IMR-90 (cell line): ENCODE measurements at places on chromosomes 11 and 22. TPM values are rescaled to one million over a fixed set of nuclear protein-coding genes. Genes with fewer than 3 reads are reported as not detected.

The OTUB1 gene
- total RNA-seq: 53.6 and 69.0 TPM in 2 replicates

The LRFN4 gene
- 6.1 and 7.8 TPM in 2 replicates for total RNA-seq

The ASRGL1 gene
- total RNA-seq: 0.28 TPM in 1 of 2 replicates, not detected in the other

The LDLRAD3 gene
- 2.7 and 3.6 TPM in 2 replicates for total RNA-seq

The PDE2A gene
- not detected in 2 replicates for total RNA-seq

The USH1C gene
- not detected in 2 replicates for total RNA-seq

The NELL1 gene
- not detected in 2 replicates for total RNA-seq

The GNAZ gene
- total RNA-seq: 1.9 and 2.5 TPM in 2 replicates

The KCNQ1OT1 gene
- total RNA-seq: 1.9 and 2.0 TPM in 2 replicates

The GLB1L3 gene
- total RNA-seq: not detected in 2 replicates

The NCR3LG1 gene
- 3.9 and 4.1 TPM in 2 replicates for total RNA-seq

The CNTF gene
- total RNA-seq: 2.3 and 3.3 TPM in 2 replicates

The CDKN1C gene
- total RNA-seq: 1.6 and 2.2 TPM in 2 replicates

DNA sequence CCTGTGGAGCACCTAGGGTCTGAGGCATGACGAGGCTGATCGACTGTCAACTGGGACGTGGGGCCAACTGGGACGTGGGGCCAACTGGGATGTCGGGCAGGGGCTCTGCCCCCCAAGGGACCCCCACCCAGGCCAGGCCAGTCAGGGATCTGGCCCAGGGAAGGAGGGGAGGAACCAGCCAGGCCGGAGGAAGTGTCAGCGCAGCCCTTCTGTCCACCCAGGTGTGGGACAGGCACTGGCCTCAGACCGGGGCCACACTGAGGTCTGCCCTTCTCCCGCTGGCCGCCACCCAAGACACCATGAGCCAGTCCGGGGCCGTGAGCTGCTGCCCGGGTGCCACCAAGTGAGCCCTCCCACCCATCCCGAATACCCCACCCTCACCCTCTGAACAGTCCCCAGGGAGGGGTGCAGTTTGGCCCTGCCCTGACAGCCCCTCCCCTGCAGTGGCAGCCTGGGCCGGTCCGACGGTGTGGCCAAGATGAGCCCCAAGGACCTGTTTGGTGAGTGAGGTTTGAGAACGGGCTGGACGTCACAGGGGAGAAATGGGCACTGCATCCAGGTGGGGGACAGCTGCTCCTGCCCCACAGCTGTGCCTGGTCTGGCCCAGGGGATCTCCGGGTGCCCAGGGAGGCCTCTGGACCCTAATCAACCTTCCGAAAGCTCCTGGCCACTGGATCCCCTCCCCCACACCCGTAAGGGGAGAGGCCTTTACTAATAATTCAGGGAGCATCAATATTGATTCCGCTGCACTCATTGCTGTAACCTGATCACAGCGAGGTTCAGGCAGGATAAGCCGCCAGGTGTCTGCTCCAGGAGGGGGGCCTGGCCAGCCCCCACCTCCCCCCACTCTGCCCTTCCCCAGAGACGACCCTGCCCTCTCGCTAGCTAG, 3.3 kb downstream of the EPS8L2 start:
- no peak for DNase-seq

GRCh38 chr11:114433376-114433775, 5.9 kb upstream of the REXO2 start:
- DNase-seq: no peak

- DNase-seq: no peak
Measured at GRCh38 chr11:71115770-71116692, 136.3 kb downstream of the SHANK2 start.

- DNase-seq: no peak
Measured at GRCh38 chr22:22210889-22211833, 33.4 kb upstream of the VPREB1 start.

DNA sequence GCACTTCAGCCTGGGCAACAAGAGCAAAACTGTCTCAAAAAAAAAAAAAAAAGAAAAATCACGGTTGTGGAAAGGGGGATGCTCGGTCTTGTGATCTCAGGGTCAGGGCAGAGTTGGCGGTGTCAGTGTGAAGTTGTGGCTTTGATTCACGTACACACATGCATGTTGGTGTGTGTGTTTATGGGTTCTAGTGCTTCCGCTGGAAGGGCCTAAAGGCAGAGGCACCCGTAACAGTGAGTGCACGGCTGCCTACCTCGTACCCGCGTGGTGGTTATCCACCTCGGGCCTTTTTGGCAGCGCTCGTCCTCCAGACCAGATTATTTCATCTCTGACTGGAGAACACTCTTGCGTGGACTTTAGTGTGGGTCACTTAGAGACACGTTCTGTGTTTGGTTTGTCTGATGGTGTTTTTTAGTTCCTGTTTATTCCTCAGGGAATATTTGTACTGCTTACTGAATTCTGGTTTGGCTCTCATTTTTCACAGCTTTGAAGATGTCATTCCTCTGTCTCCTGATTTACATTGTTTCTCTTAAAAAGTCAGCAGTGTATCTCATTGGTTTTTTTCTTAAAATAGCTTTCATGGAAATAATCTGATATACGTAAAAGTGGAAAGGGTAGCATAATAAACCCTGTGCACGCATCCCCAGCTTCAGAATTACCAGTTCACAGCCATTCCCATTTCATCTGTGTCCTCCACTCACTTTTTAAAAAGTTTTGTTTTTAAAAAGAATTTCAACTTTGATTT, 15.6 kb downstream of the ZBED4 start:
- DNase-seq: no peak

- DNase-seq: no peak
Measured at GRCh38 chr22:33272180-33272579, 214.0 kb upstream of the SYN3 start.

GRCh38 chr22:44147821-44148574, 32.7 kb upstream of the PARVG start:
- peak; percentile 36 for DNase-seq

- DNase-seq: no peak
Measured at GRCh38 chr22:46666577-46667244, 46.5 kb downstream of the GRAMD4 start.

DNA sequence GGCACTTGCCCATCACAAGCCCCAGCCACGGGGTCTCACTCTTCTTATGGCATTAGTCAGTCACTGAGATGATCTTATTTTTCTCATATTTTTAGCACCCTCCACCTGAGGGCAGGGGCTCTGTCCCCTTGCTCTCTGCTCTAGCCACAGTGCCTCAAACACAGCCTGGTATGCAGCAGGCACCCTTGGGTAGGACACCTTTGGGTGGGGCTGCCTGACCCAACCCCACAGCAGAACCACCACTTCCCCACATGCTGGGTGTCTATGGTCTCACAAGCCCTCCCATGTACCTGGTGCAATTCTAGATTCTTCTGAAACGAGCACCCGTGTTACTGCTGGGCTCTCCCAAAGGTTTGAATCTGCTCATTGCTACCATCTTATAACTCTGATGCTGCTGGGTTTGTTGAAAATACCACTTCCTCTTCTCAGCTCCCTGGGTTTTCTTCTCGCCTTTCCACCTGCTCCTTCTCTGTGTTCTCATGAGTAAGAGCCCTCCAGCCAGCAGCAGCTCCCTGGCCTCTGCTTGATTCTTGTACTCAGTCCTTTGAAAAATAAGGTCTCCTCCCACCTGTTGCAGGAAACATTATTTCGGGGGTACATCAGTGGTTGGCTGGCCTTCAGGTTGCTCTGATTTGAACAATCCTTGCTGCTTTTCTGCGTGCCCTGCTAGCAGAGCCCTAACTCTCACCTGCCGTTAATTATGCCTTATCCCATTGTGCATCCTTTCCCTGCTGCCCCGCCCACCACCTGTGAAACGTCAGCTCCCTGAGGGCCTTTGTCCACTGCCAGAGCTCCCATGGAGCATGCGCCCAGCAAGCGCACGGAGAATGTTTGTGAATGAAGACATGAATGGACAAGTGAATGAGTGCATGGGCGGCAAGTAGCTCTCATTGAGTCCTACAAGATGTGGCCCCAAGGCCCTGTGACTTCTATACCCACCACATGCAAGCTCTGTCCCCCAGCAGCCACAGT, 1181.6 kb downstream of the TBC1D22A start:
- no peak for DNase-seq

DNA sequence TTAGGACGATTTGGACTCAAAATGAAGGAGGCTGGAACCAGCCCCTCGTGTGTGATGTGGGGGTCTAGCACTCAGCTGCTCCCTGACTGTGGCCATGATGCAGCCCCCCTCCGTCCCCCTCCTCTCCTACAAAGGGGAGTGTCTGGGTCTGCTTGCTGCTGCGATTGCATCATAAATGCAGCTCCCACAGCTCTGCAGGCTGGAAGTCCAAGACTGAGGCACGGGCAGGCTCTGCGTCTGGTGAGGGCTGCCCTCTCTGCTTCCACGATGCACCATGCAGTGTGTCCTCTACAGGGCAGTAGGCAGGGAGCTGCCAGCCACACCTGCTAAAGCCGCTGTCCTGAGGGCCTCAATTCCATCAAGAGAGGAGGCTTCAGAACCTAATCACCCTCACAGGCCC, 432.1 kb downstream of the BRD1 start:
- no peak for DNase-seq

DNA sequence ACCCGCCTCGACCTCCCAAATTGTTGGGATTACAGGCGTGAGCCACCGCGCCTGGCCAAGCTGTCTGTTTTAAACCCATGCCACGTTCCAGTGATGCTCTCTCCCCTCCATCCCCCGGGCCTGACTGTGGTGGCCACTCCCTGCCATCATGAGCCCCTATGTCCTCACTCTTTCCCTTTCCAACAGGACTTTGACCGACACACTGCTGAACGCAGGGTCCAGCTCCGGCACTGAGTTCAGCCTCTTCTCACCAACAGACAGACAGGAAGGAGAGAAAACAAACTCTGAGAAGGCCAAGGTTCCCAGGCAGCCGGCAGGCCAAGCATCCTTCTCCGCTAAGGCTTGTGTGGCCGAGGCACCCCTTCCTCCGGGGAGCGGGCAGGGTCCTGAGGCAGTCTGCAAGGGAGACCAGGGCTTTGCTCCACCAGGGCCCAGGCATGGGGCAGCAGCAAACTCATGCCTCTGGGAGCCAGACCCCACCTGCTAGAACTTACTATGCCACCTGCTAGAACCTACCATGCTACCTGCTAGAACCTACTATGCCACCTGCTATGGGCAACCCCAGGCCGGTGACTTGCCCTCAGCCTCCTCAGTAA, 152.7 kb downstream of the CRYBB2 start:
- no peak for DNase-seq

DNA sequence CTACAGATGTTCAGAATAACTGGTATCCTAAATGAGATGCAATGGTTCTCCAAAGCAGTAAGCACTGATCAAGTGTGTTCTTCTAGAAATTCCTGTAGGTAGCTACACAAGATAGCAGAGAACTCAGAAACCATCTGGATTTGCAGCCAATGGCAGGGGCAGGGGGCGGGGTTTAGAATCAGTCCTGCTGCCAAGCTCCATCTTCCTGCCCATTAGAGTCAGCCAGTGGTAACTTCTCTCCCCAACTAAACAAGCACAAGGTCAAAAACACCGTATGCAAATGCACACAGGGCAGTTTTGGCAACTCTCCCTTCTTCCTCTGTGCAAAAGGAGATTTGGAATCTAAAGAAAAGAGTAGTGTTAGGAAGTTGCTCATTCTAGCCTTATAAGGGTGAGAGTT, 237.5 kb upstream of the CCDC90B start:
- DNase-seq: no peak

DNA sequence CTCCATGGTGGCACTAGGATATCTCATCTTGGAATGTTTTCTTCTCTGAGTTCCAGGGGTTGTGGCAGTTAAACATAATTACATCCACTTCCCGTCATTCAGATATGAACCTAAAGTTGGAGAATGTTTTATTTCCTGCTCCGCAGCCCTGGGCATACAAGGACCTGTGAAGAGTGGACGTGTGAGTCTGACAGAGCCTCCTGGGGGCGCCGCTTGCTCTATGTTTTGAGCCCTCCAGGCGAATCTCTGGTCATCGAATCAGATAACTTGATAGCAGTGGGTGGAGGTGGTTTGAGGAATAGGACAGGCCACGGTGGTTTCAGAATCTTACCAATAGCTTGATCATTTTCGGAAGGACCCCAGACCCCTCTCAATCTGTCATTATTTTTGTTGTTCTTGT, 174.2 kb downstream of the NTM start:
- no peak for DNase-seq

DNA sequence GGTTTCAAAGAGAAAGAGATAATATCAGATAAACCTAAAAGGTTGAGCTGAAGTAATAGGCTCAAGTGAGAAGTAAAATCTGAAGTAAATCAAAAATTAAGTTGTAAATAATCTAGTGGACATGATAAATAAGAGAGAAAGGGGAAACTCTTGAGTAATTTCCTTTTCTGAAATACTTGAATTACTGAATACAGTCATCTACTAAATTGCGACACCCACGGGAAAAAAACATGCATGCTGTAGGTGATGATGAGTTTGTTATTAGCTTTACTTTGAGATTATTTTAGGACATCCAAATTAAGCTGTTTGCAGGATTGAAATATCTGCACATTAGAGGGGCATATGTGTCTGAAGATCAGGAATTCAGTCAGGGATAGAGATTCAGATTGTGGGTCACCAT, 50.0 kb upstream of the CARD18 start:
- no peak for DNase-seq

- peak; percentile 55 for DNase-seq
Measured at GRCh38 chr11:73818846-73819245, 31.2 kb downstream of the MRPL48 start.

DNA sequence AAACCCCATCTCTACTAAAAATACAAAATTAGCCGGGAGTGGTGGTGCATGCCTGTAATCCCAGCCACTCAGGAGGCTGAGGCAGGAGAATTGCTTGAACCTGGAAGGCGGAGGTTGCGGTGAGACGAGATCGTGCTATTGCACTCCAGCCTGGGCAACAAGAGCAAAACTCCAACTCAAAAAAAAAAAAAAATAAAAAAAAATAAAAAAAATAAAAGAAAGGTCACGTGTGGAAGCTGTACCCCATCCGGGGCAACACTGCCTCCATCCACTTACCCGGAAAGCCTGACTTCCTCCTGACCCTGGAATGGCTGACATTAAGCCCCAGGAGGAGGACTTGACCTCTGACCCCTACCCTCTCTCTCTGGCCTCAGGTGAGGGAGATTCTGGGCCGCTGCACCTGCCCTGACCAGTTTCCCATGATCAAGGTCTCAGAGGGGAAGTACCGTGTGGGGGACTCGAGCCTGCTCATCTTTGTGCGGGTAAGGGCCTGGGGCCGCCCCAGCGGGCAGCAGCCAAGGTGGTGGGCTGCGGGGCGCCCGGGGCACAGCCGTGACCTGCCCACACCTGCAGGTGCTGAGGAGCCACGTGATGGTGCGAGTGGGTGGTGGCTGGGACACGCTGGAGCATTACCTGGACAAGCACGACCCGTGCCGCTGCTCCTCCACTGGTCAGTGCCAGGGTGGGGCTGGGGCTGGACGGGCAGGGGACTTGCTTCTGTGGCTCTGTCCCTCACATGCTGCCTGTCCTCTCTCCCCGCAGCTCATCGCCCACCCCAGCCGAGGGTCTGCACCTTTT, 3.8 kb downstream of the GAS2L1 start:
- no peak for DNase-seq

GRCh38 chr11:63951779-63952536, 13.2 kb downstream of the NAA40 start:
- DNase-seq: no peak

- peak; percentile 94 for DNase-seq
Measured at GRCh38 chr22:20777420-20778177, 3.7 kb downstream of the SERPIND1 start.
